T-helper 1 cell (primary cell): ENCODE measurements at places on chromosomes 1 and 21.

GRCh38 chr1:160858507-160858906 lies 4.2 kb downstream of the CD244 start:
- DNase-seq: no peak

GRCh38 chr1:187909382-187909781 lies 1080.6 kb downstream of the PLA2G4A start:
- no peak for DNase-seq

DNA sequence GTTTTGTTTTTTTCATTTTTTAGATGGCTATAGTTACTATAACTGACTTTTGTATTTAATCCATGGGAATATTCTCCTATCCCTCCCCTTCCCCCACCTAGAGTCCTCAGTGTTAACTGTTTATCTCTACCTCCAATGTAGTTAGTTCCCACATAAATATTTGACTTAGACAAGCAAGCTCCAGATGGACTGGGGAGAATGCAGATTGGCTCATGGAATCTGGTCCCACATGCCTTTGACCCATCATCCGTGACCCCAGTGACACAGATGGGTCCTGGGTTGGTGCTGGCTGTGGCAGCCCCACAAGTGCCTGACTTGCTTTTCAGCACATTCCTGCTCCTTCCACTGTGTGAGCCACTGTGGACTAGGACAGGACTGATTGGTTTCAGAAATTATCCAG lies 41.8 kb downstream of the ATP2B4 start:
- no peak for DNase-seq

- DNase-seq: no peak
Observed at GRCh38 chr1:162215902-162216301, 146.4 kb downstream of the NOS1AP start.
